ENCODE measurements at places on chromosomes 4 and X.

- DNase-seq, result no peak
These were observed 15.0 kb upstream of the ENAM start for GRCh38 chr4:70613306-70614183.

- DNase-seq, result no peak
These were observed 13.9 kb downstream of the SCARB2 start for GRCh38 chr4:76199664-76200211.

DNA sequence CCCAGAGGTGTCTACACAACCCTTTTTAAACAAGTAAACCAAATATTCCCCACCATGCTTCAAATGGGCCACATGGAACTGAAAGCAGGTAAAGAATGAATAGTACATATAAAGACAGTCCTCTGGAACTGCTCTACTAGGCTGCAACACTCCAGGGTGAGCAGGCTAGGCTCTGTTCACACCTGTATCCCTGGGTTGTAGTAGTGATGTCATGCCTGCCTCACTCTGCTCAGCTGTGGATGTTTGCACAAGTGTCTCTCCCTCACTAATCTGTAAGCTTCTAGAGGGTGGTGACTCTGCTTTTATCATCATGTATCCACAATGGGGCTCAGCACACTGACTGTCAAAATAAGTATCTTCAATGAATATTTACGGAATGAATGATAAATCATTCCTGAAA, 20.4 kb downstream of the LEF1 start:
- DNase-seq, result no peak

DNA sequence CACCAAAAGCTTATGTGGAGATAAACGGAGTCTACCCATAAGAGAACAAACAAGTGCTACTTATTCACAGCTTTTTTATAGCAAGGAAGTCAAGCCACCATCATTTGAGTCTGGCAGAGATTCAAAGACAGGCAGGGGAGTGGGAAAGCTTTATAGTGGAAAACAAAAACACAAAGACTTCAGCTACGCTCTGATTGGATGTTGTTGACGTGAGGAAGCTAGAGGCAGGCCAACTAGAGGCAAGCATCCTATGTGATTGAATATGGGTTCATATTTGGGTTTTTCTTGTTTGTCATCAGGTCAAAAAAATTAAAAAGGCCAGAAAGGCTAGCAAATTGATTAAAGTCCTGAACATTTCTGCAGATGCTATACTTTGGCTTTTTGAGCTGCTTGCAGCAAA, 719 bp upstream of the TCEAL4 start:
- DNase-seq, result no peak

- DNase-seq, result no peak
These were observed 2.1 kb downstream of the JAKMIP1 start for GRCh38 chr4:6198278-6198677.

- no peak for DNase-seq
These were observed 24.2 kb downstream of the TNIP2 start for GRCh38 chr4:2731907-2732317.

GRCh38 chr4:115310641-115311040, 197.2 kb upstream of the NDST4 start:
- DNase-seq, result no peak

- DNase-seq, result no peak
These were observed 107.1 kb upstream of the BMPR1B start for GRCh38 chr4:94650690-94651089.

GRCh38 chr4:39102297-39102696, 40.3 kb downstream of the KLHL5 start:
- DNase-seq, result no peak

DNA sequence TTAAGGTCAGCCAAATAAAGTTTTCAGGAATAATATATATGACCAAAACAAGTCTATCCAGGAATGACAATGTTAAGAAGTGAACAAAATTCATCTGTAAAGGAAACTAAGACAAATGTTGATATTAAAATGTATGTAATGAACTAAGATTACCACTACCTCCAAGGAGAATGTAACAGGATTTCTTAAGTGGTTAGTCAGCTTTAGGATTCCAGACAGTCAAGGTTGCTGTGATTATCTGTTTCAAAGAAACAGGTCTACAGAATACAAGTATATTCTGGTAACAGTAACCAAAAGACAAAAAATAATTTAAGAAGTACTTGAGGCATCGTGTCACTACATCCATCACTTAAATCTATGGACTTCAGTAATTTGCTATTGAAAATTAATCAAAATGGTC, 172.8 kb downstream of the SCFD2 start:
- DNase-seq, result no peak

DNA sequence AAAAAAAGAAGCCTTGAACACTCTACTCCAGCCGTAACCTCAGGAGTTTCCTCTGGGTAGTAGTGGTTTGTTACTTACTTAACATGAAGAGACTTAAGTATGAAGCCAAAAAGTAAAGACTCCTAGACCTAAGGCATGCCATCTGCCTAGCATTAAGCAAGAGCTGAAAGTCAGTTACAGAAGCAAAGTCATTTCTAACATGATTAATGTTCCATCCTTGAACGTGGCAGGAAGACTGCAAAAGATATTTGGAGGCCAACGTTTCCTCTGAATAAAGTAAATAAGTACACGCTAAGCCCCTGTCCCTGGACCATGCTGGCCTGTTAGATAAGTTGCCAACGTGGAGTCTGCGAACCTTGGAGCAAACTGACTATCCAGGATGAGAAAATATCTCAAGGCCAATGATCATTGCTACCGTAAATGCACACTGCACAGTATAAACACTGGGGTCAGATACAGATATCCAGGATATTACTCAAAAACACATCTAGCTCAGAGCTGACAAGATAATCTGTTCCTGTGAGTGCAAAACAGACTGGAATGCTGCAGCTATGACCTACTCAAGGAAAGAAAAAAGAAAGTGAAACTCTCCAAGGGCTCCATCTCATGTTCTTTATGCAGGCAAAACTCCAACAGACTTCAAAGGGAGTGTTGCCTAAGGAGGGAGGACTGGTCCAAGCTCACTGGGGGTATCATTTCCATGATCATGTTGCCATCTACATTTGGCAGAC, 255.8 kb downstream of the COL25A1 start:
- no peak for DNase-seq

DNA sequence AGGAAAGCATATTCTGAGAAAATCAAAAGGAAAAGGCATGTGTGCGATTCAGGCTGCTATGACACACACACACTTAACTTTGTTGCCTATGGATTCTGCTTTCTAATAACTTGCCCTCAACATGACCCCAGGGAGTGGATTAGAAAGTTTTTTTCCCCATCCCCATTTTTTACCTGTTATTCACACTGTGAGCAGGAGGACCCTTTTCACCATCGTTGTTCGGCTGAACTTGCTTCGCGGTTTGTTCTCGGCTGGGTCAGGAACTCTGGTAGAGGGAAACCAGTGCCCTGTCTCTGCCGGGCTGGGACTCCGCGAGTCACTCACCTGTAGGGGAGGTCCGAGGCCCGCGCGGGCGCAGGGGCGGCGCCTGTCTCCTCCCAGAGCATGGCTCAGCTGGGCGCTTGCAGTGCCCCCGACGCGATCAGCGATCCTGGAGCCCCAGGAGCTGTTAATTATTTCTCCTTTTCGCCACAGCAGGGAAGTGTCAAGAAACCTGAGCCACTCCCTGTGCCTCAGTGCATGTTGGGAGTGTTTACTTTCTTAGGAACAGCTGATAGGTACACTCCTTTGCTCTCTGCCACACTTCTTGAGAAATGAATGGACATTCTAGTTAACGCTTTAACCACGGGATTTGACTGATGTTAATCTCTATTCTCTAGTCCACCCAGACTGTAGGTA, at the start of gene RASSF6:
Gene RASSF6 (minus strand): TSS at position 322 of the 678 bp plus-strand sequence. CDS start 8,641 bp downstream, outside the sequence.
- no peak for DNase-seq

GRCh38 chrX:72113461-72113860, 18.3 kb downstream of the RTL5 start:
- DNase-seq, result no peak

DNA sequence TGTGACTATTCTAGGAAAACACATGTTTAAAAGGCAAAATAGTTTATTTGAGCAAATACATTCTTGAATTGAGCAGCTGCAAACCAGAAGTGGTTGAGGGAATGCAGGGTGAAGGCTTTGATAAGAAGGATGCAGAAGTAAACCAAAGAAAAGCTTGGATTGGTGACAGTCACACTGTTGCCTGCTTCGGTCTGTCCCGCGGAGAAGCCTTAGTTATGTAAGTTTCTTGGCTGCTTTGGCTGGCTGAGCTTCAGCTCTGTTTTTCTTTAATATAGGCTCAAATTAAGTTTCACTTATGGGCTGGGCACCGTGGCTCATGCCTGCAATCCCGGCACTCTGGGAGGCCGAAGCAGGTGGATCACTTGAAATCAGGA, 67.6 kb downstream of the FAM53A start:
- DNase-seq, result no peak

GRCh38 chr4:69836287-69836686, 23.7 kb downstream of the SULT1E1 start:
- no peak for DNase-seq

DNA sequence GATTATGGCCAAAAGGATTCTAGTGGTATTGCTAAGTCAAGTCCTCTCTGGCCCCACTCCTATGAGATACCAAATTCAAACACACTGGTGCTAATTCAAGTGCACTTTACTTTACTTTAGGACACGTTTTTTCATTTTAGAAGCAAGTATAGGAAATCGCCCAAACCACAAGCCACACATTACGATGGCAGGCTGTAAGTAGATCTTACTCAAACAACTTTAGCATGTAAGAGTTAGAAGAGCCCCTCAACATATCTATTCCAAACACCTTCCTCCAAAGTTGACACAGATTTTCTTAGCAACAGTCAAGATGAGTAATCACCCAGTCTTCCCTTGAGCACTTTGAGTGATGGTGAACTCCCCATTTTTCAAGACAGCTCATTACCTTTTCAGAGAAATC, 43.6 kb downstream of the DRD5 start:
- no peak for DNase-seq

DNA sequence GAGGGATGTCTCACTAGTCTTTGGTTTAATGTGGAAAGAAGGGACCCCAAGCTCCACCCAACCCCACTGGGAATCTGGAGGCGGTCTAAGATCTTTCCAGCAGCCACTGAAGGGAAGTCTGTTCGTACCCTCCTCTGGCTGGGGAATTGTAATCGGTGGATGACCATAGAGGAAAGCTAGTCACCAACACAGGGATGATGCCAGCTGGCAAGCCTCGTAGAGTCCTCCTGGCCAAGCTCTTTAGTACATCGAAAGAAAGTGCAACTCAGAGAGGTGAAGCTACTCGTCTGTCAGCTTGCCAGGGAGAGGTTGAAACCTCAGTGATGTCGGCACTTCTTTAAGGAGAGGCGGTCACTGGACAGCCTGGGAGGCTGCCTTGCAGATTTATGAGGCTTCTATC, 58.7 kb downstream of the MAMLD1 start:
- DNase-seq, result no peak

- no peak for DNase-seq
These were observed 17.8 kb downstream of the TRIM2 start for GRCh38 chr4:153221783-153222706.

DNA sequence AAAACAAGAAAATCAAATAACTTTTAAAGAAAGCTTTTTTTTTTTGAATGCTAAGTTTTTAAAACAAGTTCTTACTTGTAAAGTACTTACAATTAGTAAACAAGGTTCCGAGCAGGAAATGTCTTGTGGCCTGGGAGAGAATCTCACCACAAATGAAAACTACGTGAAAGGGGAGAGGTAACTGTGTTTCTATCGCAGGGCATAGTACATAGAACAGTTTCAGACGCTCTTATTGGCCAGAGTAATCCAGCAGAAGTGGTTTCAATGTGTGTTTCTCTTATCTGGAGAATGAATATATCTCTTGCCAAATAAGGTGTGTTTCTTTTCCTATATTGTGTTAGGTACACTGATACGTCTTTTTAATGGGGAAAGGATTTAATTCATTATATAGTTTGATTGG, at the start of gene PLAC8:
Gene PLAC8 (minus strand): TSS at position 154 of the 400 bp plus-strand sequence. CDS start 6,808 bp downstream, outside the sequence.
- no peak for DNase-seq

DNA sequence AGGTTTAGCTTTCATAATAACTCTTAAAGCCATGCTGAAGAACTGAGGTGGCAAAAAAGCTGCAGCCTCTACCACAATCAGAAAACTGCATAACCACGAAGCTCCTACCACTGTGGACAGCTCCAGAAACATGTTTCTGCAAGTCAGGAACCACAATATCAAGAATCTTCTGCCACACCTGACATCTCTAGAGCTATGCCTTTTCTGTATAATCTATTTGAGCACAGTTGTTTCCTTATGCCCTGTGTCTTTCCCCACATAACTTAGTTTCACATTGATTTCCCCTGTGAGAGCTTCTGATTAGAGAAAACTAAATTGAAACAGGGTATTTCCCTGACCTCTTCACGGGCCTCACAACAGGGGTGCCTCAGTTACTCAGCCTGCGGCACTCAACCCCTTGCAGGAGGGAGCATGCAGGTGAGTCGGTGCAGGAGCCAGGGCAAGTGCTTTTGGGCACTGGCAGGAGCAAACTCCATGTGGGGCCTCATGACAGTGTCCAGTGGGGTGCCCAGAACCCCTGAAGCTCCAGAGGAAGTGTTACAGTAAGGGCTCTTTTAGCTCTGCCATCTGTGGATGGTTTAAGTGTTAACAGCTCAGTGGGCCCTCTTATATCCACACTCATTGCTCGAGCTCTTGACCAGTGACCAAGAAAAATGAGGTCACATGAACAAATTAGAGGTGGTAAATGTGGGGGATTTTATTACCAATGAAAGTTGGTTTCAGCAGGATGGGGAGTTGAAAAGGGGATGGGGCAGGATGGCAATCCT, 132.8 kb upstream of the BMP3 start:
- DNase-seq, result no peak

GRCh38 chrX:20495575-20495974, 228.9 kb upstream of the RPS6KA3 start:
- no peak for DNase-seq

GRCh38 chr4:127036296-127036695, 596.5 kb upstream of the INTU start:
- DNase-seq, result no peak

DNA sequence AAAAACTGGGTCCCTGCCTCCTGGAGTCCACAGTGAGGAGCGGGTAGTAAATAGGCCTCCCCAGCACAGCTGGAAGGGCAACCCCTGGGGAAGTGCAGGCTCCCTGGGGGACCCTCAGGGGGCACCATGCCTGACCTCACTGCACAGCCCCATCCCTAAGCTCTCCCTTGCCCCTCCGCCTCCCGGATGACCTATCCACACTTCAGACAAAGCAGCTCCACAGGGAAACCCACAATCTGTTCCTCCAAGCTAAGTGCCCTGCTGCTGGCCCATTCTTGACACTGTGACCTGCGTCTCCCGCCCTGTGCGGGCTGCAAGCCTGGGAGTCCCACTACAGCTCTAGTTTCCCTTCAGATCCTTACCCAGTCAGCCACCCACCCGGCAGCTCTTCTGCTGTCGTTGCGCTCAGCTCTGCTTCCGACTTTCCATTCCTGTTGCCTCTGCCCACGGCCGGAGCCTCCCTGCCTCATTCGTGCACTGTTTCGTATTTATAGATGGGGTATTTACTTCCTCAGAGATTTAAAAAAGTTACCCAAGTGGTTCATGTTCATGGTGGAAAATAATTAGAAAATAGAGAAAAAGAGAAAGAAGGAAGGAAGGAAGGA, 47.0 kb upstream of the STOX2 start:
- no peak for DNase-seq

DNA sequence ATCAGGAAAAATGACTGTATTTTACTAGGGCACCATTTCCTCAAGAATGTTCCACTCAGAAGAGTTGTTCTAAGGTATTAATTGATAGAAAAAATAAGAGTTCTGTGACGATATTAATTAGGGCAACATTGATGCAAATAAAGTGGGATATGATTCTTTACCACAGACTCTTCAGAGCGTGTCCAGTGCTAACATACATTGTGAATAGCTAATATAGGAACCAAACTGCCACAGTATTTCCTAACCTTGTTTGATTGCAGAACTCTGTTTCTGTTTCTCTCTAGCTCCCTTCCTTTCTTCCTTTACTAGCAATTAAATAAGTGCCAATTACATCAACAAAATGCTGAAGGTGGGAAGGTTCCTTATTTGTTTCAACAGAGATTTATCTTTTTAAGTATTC, 154.1 kb upstream of the CPEB2 start:
- no peak for DNase-seq
